ENCODE measurements at places on chromosomes 4 and X.

GRCh38 chr4:41796545-41797210, 48.2 kb upstream of the PHOX2B start:
- no peak for DNase-seq

DNA sequence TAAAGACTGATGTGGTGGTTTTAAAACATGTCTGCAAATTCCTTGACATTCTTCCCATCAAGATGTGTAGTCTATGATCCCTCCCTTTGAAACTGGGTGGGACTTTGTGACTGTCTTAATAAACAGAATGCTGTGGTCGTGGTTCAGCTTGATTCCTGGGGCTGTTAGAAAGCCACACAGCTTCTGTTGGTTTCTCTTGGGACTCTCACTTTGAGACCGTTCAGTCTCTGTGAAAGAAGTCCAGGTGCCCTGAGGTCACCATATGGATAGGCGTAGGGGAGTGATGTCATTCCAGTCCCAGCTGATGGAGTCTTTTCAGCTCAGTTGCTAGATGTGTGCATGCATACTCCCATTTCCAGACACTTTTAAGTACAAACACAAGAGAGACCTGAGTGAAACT, 216.6 kb downstream of the KDR start:
- no peak for DNase-seq

- no peak for DNase-seq
Measured at GRCh38 chr4:151627491-151627890, 133.3 kb downstream of the GATB start.

DNA sequence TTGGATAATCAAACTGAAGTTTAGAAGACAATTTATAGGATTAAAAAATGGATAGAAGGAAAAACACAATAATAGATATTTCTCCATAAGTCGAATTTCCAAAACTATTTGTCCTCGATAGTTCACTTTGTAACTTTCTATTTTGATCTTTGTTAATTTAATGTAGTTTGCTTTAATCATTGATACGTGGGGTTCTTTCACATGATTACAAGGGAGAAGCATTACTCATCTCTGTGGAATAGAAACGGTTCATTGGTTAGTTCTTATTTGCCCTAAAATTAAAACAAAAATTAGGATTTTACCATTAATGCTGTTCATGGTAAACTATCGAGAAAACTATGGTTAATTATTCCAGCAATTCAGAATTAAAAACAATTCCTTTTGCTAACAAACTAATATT, 2.1 kb downstream of the TET2 start:
- DNase-seq: no peak
